Bronchial epithelial cell (primary cell): ENCODE measurements at places on chromosomes 1 and 21.
A peak's percentile ranks its signal among the peaks of the same experiment; 100 is the strongest.

DNA sequence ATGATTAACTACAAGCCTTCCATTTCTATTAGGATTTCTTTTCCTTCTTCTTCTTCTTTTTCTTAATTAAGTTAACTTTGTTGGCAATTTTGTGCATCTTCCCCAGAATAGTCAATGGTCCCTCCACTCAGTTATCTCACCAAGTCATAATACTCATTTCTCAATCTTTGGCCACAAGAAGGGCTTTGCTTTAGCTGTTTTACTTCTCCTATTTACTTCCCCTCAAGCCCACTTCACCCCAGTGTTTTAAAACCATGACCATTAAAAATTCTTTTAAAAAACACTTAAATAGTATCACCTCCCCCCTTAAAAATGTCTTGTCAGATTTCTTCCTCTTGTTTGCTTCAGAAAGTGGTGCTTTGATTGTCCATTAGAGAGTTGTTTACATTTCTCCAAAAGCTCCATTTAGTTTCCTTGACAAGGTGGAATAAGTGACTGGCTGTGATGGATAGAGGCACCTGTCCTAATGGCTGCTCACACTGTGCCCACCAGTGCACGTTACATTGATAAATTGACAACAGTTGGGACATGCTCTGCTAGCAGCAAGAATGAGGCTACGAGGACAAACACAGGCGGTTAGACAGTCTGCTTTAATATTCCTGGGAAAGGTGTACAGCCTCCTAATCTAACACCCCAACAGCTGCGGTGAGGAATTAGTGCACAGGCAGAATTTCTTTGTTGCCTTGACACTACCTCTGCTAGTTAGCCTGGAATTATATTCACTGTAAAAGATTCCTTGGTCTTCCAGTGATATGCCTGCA, 354.7 kb downstream of the LMO4 start:
- DNase-seq = no peak

DNA sequence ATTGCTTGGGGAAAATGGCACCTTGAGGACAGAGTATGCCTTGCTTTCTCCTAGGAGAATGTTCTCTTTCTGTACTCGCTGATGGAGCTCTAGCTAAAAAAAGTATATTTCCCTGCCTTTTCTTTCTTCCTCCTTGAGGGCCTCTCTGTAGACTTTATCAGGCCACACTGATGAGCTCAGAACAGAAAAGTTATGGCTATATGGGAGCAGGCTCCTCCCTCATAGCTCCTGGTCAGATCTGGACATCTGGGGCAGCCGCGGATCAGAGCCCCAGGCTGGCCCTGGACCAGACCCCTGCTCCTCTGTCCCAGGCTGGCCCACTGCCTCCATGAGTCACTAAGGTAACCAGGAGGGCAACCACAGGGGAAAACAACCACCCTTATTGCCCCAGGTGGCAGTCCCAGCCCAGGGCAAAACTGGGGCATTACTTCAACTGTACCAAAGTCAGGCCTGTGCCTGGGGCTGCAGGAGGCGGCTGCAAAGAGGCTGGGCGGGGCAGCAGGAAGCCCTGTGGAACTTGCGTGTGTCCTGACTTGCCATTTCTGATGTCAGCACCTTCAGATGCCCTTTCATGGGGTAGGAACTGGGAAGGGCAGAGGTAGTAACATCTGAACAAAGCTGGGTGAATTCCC, 26.3 kb upstream of the ZNF648 start:
- DNase-seq = peak; percentile 87

DNA sequence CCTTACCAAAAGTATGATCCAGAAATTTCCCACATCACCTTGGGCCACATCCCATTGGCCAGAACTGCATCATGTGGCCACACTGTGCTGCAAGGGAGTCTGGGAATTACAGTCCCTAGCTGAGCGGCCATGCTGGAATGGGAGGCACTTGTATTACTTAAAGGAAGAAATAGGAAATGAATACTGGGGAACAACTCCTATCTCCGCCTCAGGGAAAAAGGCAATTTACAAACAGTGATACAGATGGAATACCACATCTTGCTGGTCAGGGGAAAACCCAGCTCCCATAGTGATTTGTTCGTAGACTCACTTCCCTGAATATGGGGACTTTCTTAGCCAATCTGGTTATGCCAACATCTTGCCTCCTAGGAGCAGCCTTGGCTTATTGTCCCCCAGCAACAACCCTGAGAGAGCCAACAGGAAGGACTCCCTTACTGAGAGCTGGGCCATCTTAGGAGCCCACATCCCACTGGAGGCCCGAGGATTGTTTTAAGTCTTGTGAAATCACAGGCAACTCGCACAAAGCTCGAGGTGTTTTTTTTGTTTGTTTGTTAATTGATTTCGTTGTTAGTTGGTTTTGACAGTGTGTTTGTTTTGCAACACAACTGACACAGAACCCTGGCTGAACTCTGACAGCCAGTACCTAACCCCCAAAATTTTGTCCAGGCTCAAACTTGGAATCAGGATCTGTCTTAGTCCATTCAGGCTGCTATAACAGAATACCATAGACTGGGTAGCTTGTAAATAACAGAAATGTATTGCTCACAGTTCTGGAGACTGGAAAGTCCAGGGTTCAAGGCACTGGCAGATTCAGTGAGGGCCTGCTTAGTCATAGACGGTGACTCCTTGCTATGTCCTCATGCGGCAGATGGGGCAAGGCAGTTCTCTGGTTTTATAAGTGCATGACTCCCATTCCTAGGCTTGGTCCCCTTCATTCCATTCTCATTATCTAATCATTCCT, 14.9 kb downstream of the CDA start:
- DNase-seq = peak; percentile 95

DNA sequence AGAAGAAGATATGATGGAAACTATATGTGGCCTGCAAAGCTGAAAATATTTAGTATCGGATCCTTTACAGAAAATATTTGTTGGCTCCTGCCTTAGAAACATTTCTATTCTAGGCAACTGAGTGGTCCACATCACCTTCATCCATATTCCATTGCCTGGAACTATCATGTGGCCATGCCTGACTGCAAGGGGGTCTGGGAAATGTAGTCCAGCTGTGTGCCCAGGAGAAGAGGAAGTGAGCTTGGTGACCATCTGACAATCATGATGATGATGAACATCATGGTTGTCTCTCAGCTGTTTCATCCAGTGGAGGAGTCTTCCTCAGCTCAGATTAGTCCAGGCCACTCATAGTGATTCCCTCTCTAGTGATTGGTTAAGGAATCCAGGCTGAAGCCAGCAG, 61.8 kb upstream of the IFNLR1 start:
- no peak for DNase-seq

DNA sequence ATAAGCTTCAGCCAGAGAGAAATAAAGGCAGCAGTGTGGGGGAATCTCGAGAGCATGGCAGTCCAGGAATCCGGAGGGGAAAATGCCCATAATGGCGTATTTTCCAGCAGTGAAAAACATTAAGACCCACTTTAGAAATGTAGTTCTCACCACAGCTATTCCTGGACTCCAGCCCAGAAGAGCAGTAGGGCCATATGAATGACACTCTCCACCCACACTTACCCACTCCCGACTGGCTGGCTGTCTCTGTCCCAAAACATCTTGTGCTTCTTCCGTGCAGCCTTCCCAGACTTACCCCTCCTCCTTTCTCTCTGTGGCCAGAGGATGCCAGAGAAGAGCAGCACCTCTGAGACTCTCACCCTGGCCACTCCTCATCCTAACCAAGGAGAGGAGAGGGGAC, 56.4 kb downstream of the TRABD2B start:
- no peak for DNase-seq

GRCh38 chr1:46368791-46369190, 25.3 kb upstream of the FAAH start:
- no peak for DNase-seq

- DNase-seq = no peak
Measured at GRCh38 chr1:213393860-213394259, 342.8 kb downstream of the RPS6KC1 start.

GRCh38 chr1:76951153-76951552, 83.9 kb downstream of the ST6GALNAC5 start:
- DNase-seq = peak; percentile 12

- DNase-seq = no peak
Measured at GRCh38 chr1:203572134-203572625, 54.5 kb upstream of the ATP2B4 start.

GRCh38 chr1:6860401-6860800, 75.1 kb downstream of the CAMTA1 start:
- peak; percentile 15 for DNase-seq

DNA sequence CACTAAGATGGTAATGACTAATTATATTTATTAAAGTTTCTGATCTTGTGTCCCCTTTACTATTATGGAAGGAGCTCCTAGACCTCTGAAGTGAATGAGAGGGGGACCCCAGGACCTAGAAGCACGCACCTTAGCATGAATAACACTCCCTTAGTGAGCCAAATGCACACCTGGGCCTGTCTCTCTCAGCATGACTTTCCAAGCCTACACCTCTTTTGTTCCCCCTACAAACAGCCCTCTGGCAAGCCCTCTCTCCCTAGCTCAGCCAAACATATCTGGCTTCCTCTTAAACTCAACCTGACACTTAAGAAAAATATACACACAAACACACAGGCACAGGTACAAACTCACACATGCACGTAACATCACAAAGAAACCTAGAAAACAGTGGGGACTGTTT, 7.3 kb upstream of the CTH start:
- DNase-seq = no peak

- peak; percentile 25 for DNase-seq
Measured at GRCh38 chr1:203776636-203777035, 11.7 kb downstream of the LAX1 start.
